Activated T-helper 1 cell treated with anti-CD3 and anti-CD28 coated beads, Interleukin-12 subunit alpha, Interleukin-12 subunit beta, Interleukin-2, Interleukin-4 antibody, amounts not matched to agents 30 ng/mL and 10 ng/mL and 1 ng/mL, durations not matched to agents 14 hours and 24 hours and 36 hours (primary cell): ENCODE measurements at places on chromosomes 5 and 9. TPM values are rescaled to one million over a fixed set of nuclear protein-coding genes. Genes with fewer than 3 reads are reported as not detected.

The KIAA0825 gene
- total RNA-seq, result 0.36 and 0.47 TPM in 2 replicates

The PCDHGB5 gene
- total RNA-seq, result 0.56 and 0.83 TPM in 2 replicates

The MLANA gene
- total RNA-seq, result not detected in 2 replicates

The GALNT12 gene
- total RNA-seq, result 2.3 and 2.5 TPM in 2 replicates

The CDX1 gene
- not detected in 2 replicates for total RNA-seq

The TAF11L5 gene
- total RNA-seq, result not detected in 2 replicates

The IL9 gene
- 0.36 and 2.0 TPM in 2 replicates for total RNA-seq

The WDR38 gene
- not detected in 2 replicates for total RNA-seq

The DNAJB5 gene
- 5.3 and 6.0 TPM in 2 replicates for total RNA-seq

DNA sequence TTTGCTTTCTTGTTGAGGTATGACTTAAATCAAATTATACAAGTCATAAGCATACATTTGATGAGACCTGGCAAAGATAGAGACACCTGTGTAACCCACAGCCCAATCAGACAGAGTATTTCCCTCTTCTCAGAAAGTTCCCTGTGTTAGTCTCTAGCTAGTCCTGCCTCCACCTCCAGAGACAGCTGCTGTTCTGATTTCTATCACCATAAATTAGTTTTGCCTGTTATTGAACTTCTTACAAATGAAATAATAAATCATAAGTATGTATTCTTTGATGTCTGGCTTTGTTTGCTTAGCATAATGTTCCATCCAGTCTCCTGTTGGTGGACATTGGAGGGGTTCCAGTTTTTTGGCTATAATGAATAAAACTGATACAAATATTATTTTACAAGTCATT, 194.5 kb downstream of the ICE1 start:
- H3K4me3 ChIP-seq, result no peak overlapping the region
- H3K4me1 ChIP-seq, result no peaks in the 10 kb centered on the region
- H3K36me3 ChIP-seq, result no peaks in the 10 kb centered on the region
- H3K27me3 ChIP-seq, result peaks cover 4% of the 10 kb centered on the region
- DNase-seq, result no peak

DNA sequence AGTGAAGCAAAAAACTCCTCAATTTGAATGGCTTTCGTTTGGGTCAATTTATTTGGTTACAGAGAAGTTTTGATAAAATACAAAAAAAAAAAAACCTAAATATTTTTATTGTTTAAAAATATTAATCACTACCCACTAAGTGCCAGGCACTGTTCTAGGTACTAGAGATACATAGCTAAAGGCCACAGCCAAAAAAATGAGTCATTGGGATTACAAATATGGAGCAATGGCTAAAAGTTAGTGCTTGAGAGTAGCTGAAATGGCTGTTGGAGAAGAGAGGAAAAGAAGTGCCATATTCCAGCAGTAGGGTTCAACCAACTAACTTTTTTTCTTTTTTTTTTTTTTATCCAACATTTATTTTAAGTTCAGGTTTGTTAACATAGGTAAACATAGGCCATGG, 130.1 kb upstream of the PTGER4 start:
- no peak overlapping the region for H3K27ac ChIP-seq
- H3K4me3 ChIP-seq, result no peak overlapping the region
- DNase-seq, result no peak
- peaks cover 8% of the 10 kb centered on the region for H3K4me1 ChIP-seq
- no peaks in the 10 kb centered on the region for H3K36me3 ChIP-seq

DNA sequence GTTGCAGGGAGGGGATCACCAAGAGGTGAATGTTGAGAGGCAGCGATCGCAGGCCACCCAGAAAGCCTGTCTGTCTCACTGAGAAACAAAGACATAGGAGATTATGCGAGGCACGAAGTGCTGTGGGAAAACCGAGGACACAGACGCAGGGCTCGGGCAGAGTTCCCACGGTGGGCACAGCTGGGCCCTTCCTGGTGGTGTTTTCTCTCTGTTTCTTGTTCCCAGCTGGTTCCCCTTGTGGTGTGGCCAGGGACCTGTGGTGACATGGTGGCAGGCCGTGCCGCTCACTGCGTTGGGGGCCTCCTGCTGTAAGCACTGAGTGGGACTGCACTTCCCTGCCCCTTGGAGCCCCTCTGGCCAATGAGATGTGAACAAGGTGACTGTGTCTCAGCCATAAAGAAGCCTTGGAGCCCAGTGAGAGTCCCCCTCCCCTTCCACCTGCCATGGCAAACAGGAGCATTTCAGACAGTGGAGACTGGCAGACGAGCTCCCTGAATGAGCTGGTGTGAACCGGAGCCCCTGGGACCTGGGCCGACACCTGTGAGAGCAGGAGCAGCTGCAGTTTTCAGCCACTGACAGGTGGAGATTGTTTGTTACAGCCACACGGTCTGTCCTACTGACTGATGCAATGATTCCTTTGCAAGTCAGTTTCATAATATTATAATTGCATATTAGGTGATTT, 13.2 kb upstream of the IRX4 start:
- DNase-seq, result no peak
- no peak overlapping the region for H3K4me3 ChIP-seq
- no peaks in the 10 kb centered on the region for H3K4me1 ChIP-seq
- peaks cover 2% of the 10 kb centered on the region for H3K27me3 ChIP-seq
- H3K27ac ChIP-seq, result no peak overlapping the region

DNA sequence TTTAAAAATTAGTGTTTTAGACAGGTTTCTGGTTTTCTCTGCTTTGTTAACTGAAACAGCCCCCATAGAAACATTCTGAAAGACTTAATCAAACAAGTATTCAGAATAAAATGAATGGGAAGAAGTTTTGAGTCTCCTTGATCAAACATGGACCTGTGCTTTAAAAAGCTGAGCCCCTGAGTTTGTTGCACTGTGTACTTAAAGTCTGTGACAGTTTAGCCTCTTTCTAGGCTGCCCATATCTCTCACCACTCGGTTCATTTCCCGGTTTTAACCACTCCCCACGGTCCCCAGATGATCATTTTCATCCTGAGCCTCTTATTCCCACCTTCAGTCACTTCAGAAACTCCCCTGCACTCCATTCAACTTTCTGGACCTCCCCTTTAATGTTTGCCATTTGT, 215.9 kb upstream of the DMRT1 start:
- H3K4me1 ChIP-seq, result no peaks in the 10 kb centered on the region
- peaks cover 9% of the 10 kb centered on the region for H3K27me3 ChIP-seq
- H3K36me3 ChIP-seq, result no peaks in the 10 kb centered on the region
- no peak for DNase-seq

DNA sequence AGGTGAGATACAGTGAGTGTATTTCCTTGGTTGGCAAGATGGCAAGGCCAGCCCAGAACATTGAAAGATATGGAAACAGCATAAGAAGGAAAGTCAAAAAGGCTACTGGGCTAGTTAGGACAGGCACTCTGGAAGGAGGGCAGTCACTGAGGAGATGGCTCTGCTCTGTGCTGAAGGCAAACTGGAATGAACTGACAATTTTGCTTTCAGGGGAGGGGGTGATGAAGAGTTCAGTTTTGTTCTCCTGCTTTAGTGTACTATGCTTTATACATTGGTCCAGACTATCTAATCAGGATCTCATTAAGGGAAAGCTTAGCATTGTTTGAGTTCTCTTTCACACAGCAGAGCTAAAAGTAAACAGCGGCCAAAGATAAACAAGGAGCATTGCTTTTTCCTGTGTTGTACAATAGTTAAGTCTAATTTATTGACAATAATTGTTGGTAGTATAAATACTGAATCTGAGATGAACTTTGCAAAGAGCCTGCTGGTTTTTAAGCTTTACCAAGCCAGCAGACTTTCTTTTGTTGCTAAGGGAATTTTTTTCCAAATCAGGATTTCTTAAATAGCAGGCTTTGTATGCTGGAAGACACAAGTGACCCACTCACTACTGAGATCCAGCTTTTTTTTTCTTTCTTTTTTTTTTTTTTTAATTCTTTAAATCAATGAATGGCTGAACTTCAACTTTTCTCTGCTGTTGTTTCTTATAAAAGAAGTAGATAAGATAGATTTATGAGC, 355.5 kb downstream of the ARRDC3 start:
- H3K27me3 ChIP-seq, result peaks cover 7% of the 10 kb centered on the region
- no peak overlapping the region for H3K27ac ChIP-seq
- H3K4me1 ChIP-seq, result no peaks in the 10 kb centered on the region

- H3K27me3 ChIP-seq, result no peaks in the 10 kb centered on the region
- H3K27ac ChIP-seq, result no peak overlapping the region
- H3K4me1 ChIP-seq, result no peaks in the 10 kb centered on the region
- DNase-seq, result no peak
Observed at GRCh38 chr5:154534457-154535050, 56.5 kb upstream of the HAND1 start.

- no peaks in the 10 kb centered on the region for H3K27me3 ChIP-seq
- H3K4me3 ChIP-seq, result no peak overlapping the region
- H3K36me3 ChIP-seq, result peaks cover 1% of the 10 kb centered on the region
- H3K27ac ChIP-seq, result no peak overlapping the region
- H3K4me1 ChIP-seq, result peaks cover 3% of the 10 kb centered on the region
Observed at GRCh38 chr9:34272101-34272541, 56.9 kb downstream of the KIF24 start.

- no peak for DNase-seq
- H3K4me3 ChIP-seq, result no peak overlapping the region
- peaks cover 5% of the 10 kb centered on the region for H3K27me3 ChIP-seq
Observed at GRCh38 chr5:180215783-180216630, 7.0 kb upstream of the RASGEF1C start.

DNA sequence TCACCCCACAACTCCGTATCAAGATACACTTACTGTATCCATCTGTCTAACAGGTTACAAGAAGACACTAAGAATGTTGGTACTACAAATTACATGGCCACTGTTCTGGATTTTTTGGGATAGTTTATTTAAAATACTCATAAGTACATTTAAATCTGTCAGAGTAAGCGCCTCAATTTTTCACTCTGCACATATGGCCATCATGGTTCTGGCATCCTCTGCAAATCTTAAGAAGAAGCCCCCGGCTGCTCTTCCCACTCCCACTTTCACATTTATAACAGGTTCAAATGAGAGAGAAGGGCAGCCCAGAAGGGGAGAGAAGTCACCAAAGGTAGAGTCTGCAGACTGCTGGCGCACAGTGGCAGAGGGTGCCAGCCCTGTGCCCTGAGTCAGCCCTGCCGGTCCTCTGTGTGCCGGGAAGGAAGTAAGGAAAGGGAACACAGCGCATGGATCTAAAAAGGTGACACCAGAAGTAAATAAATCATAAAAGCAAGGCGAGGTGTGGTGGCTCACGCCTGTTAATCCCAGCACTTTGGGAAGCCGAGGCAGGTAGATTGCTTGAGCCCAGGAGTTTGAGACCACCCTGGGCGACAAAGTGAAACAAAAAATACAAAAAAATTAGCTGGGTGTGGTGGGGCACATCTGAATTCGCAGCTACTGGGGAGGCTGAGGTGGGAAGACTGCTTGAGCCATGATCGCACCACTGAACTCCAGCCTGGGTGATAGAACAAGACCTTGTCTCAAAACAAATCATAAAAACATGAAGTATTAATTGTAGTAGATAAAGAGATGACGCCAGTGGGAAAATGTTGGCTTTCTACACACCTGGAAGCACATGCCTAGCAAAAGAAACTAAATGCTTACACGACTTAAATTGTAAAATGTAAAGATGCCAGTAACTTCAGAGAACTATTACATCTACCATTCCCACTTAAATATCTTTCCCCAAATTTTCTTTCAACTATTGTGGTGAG, 30.0 kb downstream of the RNF130 start:
- no peak overlapping the region for H3K4me3 ChIP-seq
- no peaks in the 10 kb centered on the region for H3K27me3 ChIP-seq
- no peaks in the 10 kb centered on the region for H3K36me3 ChIP-seq

- no peaks in the 10 kb centered on the region for H3K27me3 ChIP-seq
- H3K27ac ChIP-seq, result no peak overlapping the region
- DNase-seq, result no peak
- H3K4me1 ChIP-seq, result peaks cover 69% of the 10 kb centered on the region
- no peak overlapping the region for H3K4me3 ChIP-seq
Observed at GRCh38 chr9:132002643-132003318, 76.9 kb downstream of the MED27 start.

- no peaks in the 10 kb centered on the region for H3K36me3 ChIP-seq
- H3K4me3 ChIP-seq, result no peak overlapping the region
- H3K27me3 ChIP-seq, result peaks cover 5% of the 10 kb centered on the region
- H3K4me1 ChIP-seq, result no peaks in the 10 kb centered on the region
- no peak for DNase-seq
Observed at GRCh38 chr5:132344775-132345514, 24.6 kb upstream of the SLC22A5 start.

- no peak overlapping the region for H3K27ac ChIP-seq
- no peaks in the 10 kb centered on the region for H3K27me3 ChIP-seq
- no peaks in the 10 kb centered on the region for H3K4me1 ChIP-seq
- peaks cover 2% of the 10 kb centered on the region for H3K36me3 ChIP-seq
Observed at GRCh38 chr5:15383469-15383868, 116.5 kb upstream of the FBXL7 start.

DNA sequence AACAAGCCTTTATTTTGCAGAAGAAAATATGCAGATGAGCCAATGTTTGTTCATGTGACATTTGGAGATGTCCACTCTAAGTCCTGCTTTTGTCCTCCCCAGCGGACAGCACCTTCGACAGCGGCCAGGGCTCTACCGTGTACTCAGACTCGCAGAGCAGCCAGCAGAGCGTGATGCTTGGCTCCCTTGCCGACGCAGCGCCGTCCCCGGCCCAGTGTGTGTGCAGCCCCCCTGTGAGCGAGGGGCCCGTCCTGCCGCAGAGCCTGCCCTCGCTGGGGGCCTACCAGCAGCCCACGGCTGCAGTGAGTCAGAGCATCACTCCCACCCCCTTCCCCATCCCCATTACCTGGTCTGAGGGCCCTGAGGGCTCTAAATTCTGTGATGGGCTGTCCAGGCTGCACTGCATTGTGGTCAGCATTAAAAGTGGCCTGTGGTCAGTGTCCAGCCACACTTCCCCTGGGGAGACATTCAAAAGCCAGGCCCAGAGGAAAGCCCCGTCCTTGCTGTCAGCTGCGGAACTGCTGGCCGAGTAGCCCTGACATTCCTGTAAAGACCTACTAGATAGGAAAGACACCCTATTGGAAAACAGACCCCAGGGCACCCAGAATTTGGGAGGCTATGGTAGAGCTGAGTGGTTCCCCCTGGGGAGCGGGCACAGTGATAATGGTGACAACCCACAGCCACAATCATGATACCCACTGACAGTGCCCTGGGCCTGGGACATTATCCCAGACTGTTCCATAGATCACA, 69.0 kb downstream of the WNK2 start:
- H3K27ac ChIP-seq, result no peak overlapping the region
- H3K4me3 ChIP-seq, result no peak overlapping the region
- H3K27me3 ChIP-seq, result peaks cover 2% of the 10 kb centered on the region
- H3K4me1 ChIP-seq, result no peaks in the 10 kb centered on the region

- no peaks in the 10 kb centered on the region for H3K36me3 ChIP-seq
- no peak overlapping the region for H3K4me3 ChIP-seq
- no peaks in the 10 kb centered on the region for H3K4me1 ChIP-seq
- H3K27me3 ChIP-seq, result peaks cover 1% of the 10 kb centered on the region
- H3K27ac ChIP-seq, result no peak overlapping the region
Observed at GRCh38 chr9:35552837-35553236, 52.2 kb upstream of the TESK1 start.

- H3K27ac ChIP-seq, result no peak overlapping the region
- H3K4me1 ChIP-seq, result peaks cover 5% of the 10 kb centered on the region
- H3K27me3 ChIP-seq, result peaks cover 10% of the 10 kb centered on the region
- H3K4me3 ChIP-seq, result no peak overlapping the region
- no peaks in the 10 kb centered on the region for H3K36me3 ChIP-seq
Observed at GRCh38 chr5:14277385-14278320, 134.5 kb downstream of the TRIO start.

GRCh38 chr9:2635922-2636321, 14.3 kb downstream of the VLDLR start:
- DNase-seq, result no peak
- H3K4me1 ChIP-seq, result peaks cover 24% of the 10 kb centered on the region
- peaks cover 23% of the 10 kb centered on the region for H3K36me3 ChIP-seq
- H3K27me3 ChIP-seq, result no peaks in the 10 kb centered on the region
- H3K4me3 ChIP-seq, result no peak overlapping the region
